ENCODE measurements at places on chromosomes 11 and 22.

DNA sequence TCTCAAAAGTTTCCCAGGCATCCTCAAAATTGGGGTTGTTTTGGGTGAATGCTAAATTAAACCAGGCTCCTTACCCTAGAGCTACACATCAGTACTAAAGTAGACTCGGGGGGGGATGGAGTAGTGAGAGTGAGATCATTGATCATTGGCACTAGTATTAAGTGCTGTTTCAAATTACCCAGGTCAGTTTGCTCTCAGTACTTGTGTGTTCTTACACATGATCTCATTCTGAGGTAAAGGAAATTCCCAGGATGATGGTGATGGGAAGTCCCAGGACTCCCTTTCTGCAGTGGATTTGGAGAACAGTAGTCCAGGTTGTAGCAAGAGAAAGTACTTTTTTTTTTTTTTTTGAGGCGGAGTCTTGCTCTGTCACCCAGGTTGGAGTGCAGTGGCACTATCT is 12.5 kb downstream of the RBM4 start:
- DNase-seq = no peak

- no peak for DNase-seq
Measured at GRCh38 chr11:117750357-117750756, 46.7 kb downstream of the DSCAML1 start.

DNA sequence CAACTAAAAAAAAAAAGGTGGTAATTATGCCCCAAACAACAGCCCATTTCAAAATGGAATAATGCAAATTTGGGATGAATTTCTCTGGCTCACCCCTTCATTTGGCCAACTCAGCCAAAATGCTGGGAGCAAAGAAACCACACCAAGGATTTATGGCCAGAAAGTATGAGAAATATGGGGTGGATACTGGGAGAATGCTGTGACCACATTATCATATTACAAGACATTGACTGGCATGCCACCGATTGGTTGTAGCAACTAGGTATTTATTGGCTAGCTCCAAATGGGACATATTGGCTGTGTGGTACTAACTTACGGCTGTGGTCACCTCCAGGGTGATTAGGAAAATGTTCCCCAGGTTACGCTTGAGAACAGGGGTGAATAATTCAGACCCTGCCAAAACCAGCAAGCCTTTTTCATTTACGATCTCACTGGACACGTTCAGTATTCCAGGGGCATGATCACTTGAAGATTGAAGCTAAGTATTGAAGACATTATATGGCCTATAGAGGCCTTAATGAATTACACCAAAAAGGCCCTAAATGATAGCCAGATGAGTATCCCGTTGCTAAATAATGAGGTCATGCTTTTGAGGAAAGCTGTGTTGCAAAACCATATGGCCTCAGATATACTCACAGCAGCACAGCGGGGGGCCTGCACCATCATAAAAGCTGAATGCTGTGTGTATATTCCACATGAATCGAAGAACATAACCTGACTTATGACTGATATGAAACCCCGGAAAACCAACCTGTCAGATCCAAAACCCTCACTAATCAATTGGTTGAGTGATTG is 3.8 kb upstream of the FDX1 start:
- peak; percentile 86 for DNase-seq

DNA sequence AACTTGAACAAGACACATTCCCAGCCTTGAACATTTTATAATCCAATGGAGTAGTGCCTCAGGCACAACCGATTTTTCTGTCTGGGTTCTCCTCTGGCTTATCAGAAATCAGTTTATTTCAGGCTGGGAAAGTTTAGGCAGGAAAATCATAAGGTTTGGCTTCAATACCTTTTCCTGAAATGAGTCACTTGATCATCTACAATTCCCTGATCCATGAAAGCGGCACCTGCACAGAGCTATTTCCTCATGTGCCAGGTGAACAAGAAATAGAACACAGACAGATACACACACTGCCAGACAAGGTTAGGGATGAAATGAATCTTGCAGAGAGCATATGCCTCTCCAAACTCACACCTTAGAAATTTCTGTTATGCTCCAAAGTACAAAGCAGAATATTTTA is 106.7 kb upstream of the OR9G4 start:
- no peak for DNase-seq

DNA sequence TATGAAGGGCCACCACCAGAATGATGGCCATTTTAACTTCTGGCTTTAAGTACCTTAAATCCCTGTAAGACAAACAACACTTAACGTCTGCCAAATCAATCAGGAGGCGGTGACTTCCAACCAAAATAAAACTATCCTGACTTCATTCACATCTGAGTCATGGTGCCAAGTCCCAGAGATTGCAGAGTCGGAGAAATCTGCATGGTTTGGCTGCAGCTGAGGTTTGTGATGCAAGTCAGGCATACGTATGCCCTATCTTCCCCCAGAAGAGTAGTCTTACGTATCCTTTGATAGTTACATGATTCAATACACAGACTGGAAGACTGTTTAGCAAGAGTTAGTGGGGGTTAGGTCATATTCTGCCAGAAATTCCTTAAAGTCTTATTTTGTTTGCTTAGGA is 1.7 kb upstream of the GAB2 start:
- peak; percentile 95 for DNase-seq

- peak; percentile 90 for DNase-seq
Measured at GRCh38 chr11:27183672-27184457, 143.2 kb downstream of the BBOX1 start.

DNA sequence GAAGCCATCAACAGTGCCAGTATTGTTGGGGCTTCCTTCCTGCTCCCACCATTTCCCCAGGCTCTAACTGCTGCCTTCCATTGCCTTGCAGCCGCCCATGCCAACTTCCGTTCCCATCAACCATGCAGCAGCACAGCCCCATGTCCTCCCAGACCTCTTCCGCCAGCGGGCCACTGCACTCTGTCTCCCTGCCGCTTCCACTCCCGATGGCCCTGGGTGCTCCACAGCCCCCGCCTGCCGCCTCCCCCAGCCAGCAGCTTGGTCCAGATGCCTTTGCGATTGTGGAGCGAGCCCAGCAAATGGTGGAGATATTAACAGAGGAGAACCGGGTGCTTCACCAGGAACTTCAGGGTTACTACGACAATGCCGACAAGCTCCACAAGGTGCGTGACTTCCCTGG is 53.3 kb downstream of the AMOTL1 start:
- no peak for DNase-seq

- DNase-seq = no peak
Measured at GRCh38 chr11:126032375-126032774, 30.3 kb downstream of the CDON start.

DNA sequence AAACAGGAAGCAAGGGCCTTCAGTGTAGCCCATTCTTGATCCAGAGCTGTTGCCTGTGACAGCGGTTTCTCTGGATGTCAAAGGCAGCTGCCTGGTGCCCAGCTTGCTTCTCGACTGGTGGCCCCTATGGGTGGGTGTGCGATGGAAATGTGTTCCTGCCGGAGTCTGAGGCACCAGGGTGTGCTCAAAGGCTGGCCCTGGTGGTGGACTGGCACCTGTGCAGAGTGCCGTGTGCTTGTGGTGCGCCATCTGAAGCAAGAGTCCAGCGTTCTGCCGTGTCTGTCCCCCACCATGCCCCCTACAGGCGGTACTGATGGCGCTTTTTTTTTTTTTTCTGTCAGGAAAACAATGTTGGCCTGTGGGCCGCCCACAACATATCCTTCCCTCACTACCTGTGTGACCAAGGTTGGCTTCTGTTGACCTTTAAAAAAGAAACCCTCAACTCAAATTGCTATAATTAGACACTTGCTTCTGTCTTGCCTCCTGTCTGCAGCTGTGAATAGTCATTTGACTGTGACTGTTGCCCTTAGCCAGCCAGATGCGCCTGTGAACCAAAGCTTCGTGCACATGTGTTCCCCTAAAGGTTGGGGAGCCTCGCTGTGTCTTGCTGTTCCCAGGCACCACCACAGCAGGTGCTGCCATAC is 4.7 kb upstream of the RANBP1 start:
- DNase-seq = peak; percentile 17

GRCh38 chr11:47980088-47980906 is at the start of gene PTPRJ:
Gene PTPRJ, plus strand, starts transcription at chr11:47980559. Its CDS starts 354 bp downstream, at chr11:47980913.
- DNase-seq = peak; percentile 77

DNA sequence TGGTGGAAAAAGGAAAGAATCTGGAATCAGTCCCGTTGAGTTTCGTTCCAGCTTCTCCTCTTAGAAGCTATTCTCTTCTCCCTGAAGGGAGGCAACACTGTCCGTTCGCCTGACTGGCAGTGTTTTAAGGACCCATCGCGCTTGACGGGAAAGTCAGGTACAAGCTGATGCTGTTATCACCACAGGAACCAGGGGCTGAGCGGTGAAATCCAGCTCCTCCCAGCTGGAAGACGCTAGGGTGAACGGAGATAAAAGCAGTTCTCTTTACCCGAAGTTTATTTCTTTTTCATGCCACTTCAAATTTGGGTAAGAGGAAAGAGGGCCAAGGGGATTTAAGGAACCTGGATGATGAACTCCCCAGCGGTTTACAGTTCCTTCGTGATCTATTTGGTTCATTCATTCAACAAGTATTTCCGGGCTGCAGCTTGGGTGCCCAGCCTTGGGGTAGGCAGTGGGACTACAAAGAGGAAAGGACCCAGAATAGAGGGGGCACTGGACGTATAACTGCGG is 551 bp upstream of the DEUP1 start:
- no peak for DNase-seq

DNA sequence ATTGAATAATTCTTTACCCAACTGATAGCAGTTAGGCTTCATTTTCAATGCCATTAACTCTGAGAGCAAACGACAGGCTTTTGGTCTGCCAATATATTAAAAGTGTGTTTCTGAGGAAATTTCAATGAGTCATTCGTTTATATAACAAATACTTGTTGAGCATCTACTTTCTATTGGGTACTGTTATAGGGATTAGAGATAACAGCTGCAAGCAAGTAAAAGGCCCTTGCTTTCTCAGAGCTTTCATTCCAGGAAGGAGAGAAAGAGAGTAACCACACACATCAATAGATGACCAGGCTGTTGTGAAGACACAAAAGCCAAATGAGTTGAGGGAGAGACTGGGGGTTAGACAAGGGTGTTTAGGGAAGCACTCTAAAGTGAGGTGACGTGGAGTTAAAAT is 35.7 kb downstream of the CD44 start:
- DNase-seq = peak; percentile 76

GRCh38 chr22:30254314-30254713 is 7.8 kb upstream of the LIF start:
- no peak for DNase-seq

GRCh38 chr11:29214833-29215232 is 802.0 kb downstream of the KCNA4 start:
- no peak for DNase-seq

DNA sequence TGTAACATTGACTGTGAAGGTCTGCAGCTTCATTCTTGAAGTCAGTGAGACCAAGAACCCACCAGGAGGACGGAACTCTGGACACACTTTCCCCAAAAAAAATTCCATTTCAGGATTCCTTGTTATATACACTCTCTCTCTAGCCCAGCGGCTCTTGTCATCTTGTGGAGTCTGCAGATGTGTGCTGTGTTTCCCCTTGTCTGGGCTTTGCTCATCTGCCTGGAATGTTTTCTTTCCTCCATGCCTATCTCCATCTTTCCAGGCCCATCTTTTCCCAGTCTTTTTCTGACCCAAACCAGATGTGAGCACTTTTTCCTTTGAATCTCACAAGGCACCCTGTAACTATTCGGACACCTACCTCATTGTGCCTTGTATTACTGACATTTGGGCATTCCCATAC is 5.1 kb upstream of the DRG1 start:
- DNase-seq = no peak

DNA sequence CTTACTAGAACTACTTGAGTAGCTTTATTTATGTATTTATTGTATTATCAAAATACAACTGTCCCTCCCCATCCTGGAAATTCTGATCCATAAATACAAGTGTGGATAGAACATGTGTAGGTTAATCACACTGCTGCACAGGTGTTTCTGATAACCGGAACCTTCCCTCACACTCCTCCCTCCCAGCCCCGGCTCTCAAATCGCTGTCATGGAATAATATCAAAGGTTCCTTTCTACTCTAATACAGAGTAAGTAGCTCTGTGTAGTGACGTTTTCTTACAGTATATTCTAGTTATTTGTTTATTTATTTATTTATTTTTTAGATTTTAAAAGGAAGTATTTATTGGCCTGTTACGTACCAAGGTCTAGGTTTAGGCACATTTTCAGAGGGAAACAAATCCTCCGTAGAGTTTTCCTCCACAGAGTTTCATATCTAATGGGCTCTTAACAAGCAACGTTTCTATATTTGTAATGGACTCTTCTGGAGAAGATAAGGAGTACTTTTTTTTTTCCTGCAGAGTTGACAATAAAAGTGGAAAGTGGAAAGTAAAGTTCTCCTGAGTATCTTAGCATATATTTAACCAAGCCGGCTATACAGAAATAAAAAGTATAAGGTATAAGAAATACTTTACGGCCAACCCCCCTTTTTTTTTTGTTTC is 129.0 kb upstream of the CARD18 start:
- DNase-seq = no peak

- no peak for DNase-seq
Measured at GRCh38 chr11:27582621-27583020, 76.1 kb upstream of the LIN7C start.

DNA sequence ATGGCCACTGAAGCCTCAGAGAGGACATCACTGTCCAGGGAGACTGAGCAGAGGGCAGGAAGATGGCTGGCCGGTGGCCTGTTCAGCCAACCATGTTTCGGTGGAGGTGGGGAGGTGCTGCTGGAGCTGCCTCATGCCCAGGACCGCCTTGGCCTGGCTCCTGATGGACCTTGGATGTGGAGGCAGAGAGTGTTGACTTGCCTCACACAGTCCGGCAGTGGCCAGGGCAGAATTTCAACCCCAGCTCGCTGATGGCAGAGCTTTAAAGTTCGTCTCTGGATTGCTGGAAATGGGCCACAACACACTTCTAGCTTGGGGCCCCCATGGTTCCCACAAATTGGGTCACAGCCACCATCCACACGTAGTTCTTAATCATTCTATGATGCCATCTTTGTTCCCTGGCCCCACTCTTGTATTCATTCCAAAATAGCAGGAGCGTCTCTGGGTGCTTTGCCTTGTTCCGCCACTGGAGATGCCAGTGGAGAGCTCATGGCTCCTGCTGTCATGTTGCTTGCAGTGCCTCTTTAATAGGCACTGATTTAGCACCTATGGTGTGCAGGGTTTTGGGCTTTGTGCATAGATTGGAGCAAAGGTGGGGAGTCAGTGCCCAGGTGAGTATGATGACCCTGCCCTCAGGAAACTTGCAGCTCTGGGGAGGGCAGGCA is 5.6 kb downstream of the MAPK8IP1 start:
- no peak for DNase-seq

DNA sequence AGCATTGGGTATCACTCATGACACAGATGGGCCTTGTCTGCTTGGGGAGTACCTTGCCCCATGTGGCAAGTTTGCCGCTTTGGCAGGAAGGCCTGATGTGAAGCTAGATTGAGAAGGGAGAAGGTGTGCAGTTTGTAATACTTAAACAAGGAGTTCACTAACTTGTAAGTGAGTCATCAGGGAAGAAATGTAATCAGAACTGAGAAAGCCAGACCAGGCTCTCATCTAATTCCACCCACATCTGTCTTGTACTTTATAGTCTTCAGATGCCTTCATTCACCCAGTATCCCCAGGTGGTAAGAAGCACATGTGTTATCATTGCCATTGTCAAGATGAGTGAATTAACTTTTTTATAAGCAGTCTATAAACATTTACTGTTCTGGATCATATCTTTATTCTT is 116.0 kb upstream of the DDI1 start:
- peak; percentile 40 for DNase-seq

- DNase-seq = no peak
Measured at GRCh38 chr11:69923641-69924307, 104.6 kb upstream of the FGF3 start.

- peak; percentile 10 for DNase-seq
Measured at GRCh38 chr22:20237480-20238440, 30.4 kb downstream of the RTN4R start.

Data from adipocyte (in vitro differentiated cells).